ENCODE measurements at places on chromosomes 12 and 14.

DNA sequence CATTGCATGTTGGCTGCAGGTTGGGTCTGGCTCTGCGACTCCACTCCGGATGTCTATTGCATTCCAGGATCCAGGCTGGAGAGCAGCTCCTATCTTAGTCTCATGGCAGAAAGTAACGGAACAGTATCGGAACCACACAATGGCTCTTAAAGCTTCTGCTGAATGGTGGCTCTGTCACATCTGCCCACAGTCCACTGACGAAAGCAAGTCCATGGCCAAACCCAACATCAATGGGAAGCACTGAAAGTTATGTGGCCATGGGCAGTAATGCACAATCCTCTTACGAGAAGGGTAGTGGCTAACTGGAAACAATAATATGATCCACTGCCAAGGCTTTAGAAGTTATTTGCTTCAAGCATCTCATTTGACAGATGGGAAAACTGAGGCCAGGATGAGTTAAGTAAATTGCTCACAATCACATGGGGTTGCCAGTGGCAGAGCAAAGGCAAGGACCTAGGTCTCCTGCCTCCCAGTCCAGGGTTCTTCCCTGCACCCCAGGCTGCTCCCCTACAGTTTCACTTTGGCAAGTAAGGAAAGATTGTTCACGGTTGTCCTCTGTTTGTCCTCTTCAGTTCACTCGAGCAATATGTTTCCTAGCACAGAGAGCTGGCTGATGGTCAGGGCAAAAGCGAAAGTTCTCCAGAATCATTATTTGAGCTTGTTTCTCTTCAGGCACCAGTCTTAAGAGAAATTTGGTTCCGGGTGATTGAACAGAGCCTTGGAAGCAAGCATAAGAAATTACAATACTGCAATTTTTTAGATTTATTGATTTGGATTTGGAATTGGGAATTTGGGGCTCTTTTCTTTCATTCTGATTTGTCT is 54.2 kb downstream of the CKAP4 start:
- DNase-seq: no peak

DNA sequence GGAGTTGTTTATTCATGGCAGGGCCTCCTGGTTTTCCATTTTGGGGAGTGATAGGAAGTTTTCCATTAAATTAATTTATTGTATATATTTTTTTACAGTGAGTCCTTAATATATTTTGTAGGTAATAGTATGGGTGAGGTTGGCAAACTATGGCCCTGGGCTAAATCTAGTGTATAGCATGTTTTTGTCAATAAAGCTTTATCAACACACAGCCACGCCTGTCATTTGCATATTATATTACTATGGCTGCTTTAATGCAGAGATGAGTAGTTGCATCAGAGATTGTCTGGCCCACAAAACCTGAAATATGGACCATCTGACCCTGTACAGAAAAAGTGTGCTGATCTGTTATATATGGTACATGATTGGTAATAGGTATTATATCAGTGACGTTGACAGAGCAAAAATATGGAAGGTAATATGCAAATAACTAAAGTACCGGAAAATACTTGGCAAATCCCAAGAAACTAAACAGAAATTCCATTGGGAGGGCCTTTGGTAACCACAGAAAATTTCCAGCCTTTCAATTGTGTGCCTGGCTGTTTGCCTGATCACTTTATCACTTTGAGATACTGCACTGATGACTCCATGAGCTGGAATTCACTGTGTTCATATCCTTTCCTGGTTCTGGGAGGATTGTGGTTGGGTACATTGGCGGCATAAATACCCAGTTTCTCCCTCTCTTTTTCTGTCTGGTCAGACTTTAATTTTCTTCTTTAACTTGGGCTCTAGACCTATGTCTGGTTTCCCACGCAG is 61.7 kb upstream of the RFLNA start:
- DNase-seq: no peak

- no peak for DNase-seq
Observed at GRCh38 chr12:94458877-94459727, 565 bp downstream of the CEP83 start.

GRCh38 chr12:82414926-82415325 is 56.6 kb downstream of the METTL25 start:
- DNase-seq: no peak

DNA sequence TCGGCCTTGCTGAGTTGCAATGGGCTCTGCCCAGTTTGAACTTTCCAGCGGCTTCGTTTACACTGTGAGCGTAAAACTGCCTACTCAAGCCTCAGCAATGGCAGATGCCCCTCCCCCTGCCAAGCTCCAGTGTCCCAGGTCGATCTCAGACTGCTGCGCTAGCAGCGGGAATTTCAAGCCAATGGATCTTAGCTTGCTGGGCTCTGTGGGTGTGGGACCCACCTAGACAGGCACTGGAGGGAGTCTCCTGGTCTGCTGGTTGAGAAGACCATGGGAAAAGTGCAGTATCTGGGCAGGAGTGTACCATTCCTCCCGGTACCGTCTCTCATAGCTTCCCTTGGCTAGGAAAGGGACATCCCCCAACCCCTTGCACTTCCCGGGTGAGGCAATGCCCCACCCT is 88.2 kb downstream of the KLHL28 start:
- no peak for DNase-seq

DNA sequence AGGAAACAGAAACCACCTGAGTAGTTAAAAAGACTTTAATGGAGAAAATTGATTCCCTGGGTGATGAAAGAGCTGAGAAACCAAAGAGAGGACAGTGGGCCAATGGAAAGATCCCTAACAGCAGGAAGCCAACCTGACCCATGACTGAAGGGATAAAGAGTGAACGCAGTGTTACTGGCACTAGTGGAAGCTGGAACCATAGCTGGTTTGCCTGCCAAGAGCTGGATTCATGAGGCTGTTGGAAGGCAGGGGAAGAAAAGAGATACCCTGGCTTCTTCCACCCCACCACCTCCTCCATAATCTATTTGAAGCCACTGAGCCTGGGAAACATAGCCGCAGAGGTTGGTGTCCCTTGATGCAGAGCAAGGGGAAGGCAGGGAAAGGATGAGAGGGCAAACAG is 125.5 kb upstream of the PRKD1 start:
- DNase-seq: no peak

- DNase-seq: no peak
Observed at GRCh38 chr12:31594681-31595080, 3.7 kb upstream of the DENND5B start.

DNA sequence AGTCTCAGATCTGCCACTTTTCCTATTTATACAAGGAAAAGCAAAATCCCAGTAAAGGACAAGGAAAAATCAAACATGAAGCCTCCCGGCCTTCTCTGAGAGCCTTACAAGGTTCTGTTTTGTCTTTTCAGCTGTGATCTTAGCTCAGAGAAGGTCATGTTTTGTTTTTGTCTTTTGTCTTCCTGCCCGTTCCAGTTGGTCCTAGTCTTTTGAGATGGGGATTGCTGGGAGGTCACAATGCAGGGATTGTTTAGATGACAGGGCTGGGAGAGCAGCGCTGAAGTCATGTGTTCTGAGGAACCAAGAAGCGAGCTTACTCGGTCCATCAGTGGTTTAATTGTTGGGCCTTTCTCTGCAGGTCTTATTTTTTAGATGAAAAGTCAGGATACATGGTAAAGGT is 6.0 kb downstream of the PLEKHH1 start:
- DNase-seq: peak; percentile 61

- DNase-seq: no peak
Observed at GRCh38 chr12:9243999-9244649, 35.9 kb upstream of the PZP start.

- no peak for DNase-seq
Observed at GRCh38 chr12:79206871-79207270, 342.3 kb downstream of the SYT1 start.

- no peak for DNase-seq
Observed at GRCh38 chr12:116148844-116149243, 128.6 kb downstream of the MED13L start.

GRCh38 chr14:105059035-105059924 is 6.0 kb downstream of the GPR132 start:
- no peak for DNase-seq

GRCh38 chr12:45327823-45328383 is 112.0 kb downstream of the ANO6 start:
- DNase-seq: no peak

- no peak for DNase-seq
Observed at GRCh38 chr12:94697631-94698030, 47.3 kb upstream of the TMCC3 start.

DNA sequence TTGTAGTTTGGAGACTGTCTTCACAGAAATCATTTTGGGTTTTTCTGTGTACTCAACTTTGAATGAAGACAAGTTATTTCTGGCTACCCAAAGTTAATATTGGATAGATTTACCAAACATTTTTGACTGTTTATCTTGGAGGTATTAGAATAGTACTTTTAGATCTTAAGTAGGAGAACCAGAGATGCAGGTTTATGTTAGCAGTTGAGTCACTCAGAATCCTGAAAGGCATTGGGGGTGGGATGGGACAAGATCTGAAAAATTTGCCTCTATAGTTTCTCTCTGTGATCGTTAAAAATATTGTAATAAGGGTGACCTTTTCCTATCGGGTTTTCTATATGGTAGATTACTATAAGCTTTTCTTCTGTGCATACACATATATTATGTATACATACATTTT is 112.3 kb downstream of the TTC6 start:
- DNase-seq: no peak

- DNase-seq: no peak
Observed at GRCh38 chr14:43877351-43877960, 629.6 kb downstream of the FSCB start.

DNA sequence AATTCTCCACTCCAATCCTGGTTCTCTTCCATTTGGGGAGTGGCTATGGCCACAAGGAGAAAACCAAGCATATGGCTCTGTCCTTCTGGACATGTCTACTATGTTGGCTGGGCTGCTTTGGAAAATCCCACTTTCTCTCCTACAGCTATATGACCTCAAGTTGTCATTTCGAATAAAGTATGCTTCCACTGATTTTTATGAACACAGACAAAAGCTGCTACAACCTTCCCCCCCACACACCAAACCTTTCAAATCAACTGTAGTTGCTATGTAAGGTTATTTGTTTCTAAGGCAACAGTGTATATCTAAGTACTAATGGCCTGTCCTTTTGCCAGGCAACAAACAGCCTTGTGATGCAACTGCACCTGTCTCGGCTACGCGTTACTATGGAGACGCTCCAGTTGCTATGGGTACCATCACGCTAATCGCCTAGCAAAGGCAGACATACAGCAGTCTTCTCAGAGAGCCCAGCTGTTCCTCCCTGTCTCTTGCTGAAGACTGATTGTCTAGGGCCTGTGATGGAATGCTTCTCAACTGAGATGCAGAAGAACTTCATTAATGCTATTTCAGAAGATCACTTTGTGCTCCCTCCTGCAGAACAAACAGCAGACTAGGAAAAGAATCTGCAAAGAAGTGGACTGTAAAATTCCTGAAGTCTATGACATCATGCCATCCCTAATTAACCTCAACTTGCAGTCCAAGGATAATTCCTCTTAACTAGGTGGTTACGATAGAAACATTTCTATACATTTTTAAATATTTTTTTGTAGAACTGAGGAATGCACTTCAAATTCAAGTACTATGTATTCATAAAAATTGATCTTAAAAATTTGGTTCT is 67.6 kb downstream of the FOXN3 start:
- DNase-seq: peak; percentile 27

- no peak for DNase-seq
Observed at GRCh38 chr12:27859648-27860047, 79.6 kb upstream of the MANSC4 start.

- no peak for DNase-seq
Observed at GRCh38 chr14:54394596-54394995, 2.2 kb upstream of the CDKN3 start.

DNA sequence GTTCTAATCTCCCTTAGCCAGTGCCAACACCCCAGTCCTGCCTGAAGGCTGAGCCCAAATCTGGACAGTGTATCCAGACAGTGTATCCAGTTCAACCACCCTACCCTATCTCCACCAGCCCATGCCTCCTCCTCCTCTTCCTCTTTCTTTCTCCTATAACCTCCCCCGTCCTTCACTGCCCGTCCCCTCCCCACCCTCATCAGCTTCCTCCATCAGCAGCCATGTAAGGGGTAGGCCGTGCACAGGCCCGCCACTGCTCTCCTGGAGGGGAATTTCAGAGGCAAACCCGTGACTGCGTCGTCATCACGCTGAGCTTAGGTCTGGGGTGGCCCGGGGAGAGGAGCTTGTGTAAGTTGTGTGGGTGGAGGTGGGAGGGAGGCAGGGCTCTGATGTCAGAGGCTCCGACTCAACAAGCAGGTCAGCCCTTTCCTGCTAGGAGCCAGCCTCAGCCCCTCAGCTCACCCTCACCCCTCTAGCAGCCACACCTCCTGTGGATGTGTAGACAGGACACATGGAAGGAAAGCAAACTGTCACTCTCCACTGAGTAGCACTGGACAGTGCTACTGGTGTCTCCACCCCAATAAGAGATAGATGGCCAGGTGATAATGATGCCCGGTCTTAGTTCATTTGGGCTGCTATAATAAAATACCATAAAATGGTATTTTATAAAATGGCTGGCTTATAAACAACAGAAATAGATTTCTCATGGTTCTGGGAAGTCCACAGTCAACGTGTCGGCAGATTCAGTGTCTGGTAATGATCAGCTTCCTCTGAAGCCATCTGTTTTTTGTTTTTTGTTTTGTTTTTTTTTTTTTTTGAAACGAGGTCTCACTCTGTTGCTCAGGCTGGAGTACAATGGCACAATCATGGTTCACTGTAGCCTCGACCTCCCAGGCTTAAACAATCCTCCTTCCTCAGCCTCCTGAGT is 50.5 kb downstream of the IRF2BPL start:
- DNase-seq: no peak

DNA sequence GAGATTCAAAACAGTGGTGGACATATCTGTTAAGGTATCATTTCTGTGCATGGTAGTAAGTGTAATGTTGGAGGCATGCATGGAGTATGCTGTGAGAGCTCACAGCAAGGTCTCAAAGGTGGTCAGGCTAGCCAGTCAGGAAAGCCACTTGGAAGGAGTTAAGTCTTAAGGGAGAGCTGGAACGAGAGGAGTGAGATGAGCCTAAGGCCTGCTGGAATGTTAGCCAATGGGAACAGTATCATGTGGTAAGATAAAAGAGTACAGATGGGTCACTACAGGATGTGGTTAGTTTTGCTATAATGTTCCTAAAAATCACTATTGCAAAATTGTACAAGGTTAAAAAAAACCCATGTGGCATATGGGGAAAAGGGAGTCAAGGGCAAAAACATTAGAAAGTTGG is 311.7 kb upstream of the E2F7 start:
- no peak for DNase-seq

GRCh38 chr14:99221445-99221844 is 50.6 kb downstream of the BCL11B start:
- DNase-seq: no peak

GRCh38 chr12:45774508-45775162 is 45.1 kb downstream of the ARID2 start:
- DNase-seq: no peak

Measured in substantia nigra (tissue), 51 donors.